SJSA1 (cell line): ENCODE measurements at places on chromosomes 11 and 22. TPM values are rescaled to one million over a fixed set of nuclear protein-coding genes. Genes with fewer than 3 reads are reported as not detected.

GRCh38 chr22:46934746-46935491, 172.5 kb downstream of the TBC1D22A start:
- peak; percentile 82 for DNase-seq

Gene MMP11
- 14.5 and 32.4 TPM in 2 replicates for total RNA-seq

Gene ZNF280B
- total RNA-seq = 1.7 and 2.7 TPM in 2 replicates

Gene LSP1
- 0.50 and 3.4 TPM in 2 replicates for total RNA-seq

- no peak for DNase-seq
Measured at GRCh38 chr11:99015634-99016454, 4.9 kb upstream of the CNTN5 start.

- DNase-seq = no peak
Measured at GRCh38 chr11:57392066-57392762, 1.8 kb upstream of the PRG2 start.

DNA sequence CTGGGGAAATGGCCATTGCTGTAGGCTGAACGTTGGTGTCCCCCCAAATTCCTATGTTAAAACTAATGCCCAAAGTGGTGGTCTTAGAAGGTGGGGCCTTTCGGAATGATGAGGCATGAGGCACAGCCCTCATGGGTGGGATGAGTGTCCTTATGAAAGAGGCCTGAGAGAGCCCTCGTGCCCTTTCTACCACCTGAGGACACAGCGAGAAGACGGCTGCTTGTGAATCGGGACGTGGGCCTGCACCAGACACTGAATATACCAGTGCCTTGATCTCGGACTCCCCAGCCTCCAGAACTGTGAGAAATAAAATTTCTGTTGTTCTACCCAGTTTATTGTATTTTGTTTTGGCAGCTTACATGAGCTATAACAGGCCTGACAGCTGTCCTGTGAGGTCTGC, 162.9 kb upstream of the B3GAT1 start:
- no peak for DNase-seq

- no peak for DNase-seq
Measured at GRCh38 chr11:105168457-105168856, 28.9 kb upstream of the CARD18 start.

- DNase-seq = no peak
Measured at GRCh38 chr11:1348146-1348795, 38.8 kb upstream of the TOLLIP start.

DNA sequence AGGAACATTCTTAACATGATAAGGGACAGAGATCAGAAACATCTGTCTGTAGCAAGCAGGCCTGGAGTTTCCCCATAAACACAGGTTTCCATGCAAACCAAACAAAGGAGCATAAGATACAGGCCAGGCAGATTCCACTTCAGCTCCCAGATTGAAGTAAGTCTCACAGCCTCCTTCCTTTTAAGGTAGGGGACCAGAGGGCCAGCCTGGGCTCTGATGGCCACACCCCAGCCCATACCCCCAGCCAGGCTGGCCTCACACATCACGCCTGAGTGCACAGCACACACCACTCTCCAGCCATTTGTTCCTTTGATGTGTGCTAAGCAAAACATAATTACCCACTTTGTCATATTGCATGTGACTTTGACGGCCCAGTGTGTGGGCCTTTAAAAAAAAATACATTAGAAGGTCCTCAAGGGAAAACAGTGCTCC, 518.7 kb downstream of the NTM start:
- DNase-seq = peak; percentile 87

DNA sequence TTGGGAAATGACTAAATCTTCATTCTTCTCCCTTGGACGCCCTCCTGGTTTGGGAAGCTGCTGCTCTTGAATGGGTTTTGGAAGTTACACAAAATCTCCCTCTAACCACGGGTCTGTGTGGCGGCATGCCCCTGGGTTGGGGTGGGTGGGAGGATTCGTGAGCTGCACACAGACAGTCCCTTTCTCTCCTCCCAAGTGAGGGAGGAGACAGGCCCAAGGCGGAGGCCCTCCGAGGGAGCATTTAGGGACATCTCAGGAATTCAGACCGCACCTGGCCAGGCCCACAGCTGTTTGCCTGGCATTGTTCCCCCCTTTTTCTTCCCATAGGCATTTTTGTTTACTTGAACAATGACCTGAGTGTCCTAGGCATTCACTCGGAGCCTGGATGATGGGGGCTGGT, 94.1 kb downstream of the MPPED1 start:
- no peak for DNase-seq

DNA sequence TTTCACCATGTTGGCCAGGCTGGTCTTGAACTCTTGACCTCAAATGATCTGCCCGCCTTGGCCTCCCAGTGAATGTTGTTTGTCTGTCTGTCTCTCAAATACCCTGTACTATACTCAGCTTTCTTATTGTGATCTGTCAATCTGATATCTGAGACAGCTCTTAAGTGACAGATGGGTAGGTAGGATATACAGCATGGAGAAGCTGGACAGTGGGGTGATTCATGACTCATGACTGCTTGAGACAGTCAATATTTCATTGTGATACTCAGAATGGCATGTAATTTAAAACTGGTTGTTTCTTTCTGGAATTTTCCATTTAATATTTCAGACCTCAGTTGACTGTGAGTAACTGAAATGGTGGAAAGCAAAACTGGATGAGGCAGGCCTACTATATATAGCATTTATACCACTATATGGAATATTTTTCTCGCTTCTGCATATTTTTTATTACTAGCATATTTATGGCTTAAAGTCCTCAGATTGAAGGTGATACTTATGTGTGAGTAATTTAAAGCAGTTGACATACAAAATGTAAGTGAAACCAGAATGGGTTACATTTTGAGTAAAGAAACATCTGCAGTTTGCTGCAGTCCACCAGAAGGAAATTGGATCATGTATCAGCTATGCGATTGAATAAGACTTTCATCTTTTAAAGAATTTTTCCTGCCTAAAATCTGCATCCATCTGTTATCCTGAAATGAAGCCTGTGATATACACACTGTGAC, 22.3 kb downstream of the ARHGAP42 start:
- DNase-seq = no peak

GRCh38 chr22:28629420-28630176, 50.0 kb downstream of the TTC28 start:
- DNase-seq = no peak

Gene KCNK7
- 0.13 TPM in 1 of 2 replicates, not detected in the other for total RNA-seq

- no peak for DNase-seq
Measured at GRCh38 chr11:113204280-113204679, 110.1 kb upstream of the TTC12 start.

Gene FAM83F
- not detected in 2 replicates for total RNA-seq

- DNase-seq = peak; percentile 77
Measured at GRCh38 chr11:16788141-16789062, 50.0 kb downstream of the C11orf58 start.

- no peak for DNase-seq
Measured at GRCh38 chr11:31443802-31444201, 65.6 kb downstream of the IMMP1L start.
